Midbrain (tissue), 1 donor: ENCODE measurements at places on chromosomes 3 and 15.

GRCh38 chr3:72258361-72259141, 473.6 kb upstream of the PROK2 start:
- DNase-seq: no peak

DNA sequence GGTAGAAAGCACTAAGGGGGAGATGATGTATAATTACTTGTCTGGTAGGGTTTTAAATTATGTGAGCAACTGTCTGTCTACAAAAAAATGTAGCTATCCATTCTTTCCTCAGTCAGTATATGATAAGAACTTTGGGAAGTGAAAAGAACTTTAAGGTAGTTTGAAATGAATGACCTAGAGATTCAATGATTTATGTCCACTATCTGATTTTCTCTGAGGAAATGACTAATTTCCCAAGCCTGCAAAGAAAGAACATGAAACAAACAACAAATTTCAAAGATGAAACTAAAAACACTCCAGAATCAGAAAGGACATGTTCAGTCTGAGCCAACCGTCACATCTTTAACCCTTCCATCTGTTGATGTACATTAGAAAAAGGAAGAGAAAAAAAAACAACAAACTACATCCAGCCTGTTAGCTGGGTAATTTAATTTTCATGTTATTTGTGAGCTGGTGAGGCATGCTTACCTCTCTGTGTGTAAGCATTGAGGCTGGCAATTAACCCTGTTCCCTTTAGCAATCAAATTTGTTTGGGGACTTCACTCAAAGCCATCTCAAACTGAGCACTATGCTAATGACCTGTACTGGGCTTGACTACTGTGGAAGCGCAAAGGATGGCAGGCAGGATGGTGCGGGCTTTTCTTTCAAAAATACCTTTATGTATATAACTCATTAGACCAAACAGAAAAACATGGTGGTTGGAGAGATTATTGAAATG, 220.1 kb downstream of the TUSC7 start:
- DNase-seq: no peak

- DNase-seq: no peak
These were observed 3.6 kb downstream of the CCRL2 start for GRCh38 chr3:46410669-46411068.

- no peak for DNase-seq
These were observed 7.8 kb upstream of the RFC4 start for GRCh38 chr3:186814100-186814499.

DNA sequence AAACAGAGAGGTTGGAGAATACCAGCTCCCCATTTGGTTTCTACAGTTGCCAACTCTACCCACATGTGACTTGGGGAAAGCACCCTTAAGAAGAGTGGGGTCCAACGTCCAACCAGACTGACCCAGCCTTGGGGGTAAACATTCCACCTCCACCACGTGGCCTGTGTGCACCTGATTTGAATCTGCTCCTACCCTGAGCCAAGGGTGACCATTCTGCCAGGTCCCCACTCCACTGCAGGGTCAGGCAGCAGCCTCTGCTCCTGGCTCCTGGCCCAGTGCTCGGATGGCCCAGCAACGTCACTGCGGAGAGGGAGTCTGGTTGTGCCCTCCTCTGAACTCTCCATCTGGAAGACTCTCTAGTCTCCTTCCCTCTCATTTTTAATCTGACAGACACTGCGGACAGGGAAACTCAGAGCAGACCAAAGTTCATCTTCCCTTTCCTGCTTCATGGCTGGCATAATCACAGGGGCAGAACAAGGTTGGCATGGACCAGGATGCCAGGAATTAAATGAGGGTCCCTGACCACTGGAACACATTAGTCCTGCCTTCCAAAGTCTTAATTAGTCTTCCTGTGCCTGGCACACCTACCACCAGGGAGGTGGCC, 29.4 kb downstream of the FHIT start:
- DNase-seq: no peak

GRCh38 chr15:73391128-73391872, 22.5 kb upstream of the HCN4 start:
- no peak for DNase-seq

GRCh38 chr3:32401126-32401525, 9.5 kb downstream of the CMTM7 start:
- DNase-seq: no peak

- no peak for DNase-seq
These were observed 700.8 kb downstream of the SI start for GRCh38 chr3:164377466-164377865.

DNA sequence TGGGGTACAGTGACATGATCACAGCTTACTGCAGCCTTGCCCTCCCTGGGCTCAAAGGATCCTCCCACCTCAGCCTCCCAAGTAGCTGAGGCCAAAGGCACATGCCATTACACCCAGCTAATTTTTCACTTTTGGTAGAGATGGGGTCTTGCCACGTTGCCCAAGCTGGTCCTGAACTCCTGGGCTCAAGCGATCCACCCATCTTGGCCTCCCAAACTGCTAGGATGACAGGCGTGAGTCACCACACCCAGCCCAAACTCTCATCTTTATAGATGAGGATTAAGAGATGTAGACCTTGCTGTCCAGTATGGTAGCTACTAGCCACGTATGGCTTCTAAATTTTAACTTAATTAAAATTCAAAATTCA, 4.4 kb upstream of the ABHD5 start:
- no peak for DNase-seq

GRCh38 chr3:166799-167198, 29.8 kb upstream of the CHL1 start:
- DNase-seq: no peak

- DNase-seq: no peak
These were observed 6.0 kb downstream of the LINS1 start for GRCh38 chr15:100595964-100596363.

DNA sequence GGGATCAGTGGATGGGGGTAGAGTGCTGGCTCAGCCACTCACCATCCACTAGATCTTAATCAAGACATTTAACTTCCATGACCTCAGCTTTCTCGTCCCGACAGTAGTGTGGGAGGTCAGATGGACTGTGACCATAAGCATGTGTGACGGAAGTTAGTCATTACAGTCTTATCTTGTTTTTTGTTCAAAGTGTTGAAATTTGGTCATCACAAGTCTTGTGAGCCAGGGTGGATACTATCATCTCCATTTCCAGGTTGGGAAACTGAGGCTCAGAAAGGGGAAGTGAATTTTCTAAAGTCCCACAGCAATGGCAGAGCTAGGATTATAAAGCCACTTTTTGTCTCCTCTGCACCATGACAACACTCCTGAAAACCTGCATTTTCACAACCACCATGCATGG, 32.0 kb upstream of the ITGA11 start:
- no peak for DNase-seq

DNA sequence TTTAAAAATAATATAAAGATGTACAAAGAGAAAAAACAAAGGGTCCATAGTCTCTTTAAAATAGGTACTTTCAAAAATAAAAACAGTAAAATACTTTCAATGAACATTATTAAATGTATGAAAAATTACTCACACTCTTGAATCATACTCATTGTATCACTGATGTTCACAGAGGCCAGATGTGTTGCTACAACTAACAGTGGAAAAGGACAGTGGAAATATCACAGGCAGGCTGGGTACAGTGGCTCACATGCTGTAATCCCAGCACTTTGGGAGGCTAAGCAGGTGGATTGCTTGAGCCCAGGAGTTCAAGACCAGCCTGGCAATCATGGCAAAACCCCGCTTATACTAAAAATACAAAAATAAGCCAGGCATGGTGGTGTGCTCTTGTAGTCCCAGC, 26.8 kb downstream of the NPHP3 start:
- DNase-seq: no peak

GRCh38 chr15:70699890-70700289, 63.5 kb downstream of the UACA start:
- no peak for DNase-seq

- DNase-seq: no peak
These were observed 1216.2 kb downstream of the ROBO2 start for GRCh38 chr3:78256123-78256522.
